ENCODE measurements at places on chromosomes 1 and 21.
A peak's percentile ranks its signal among the peaks of the same experiment; 100 is the strongest.

GRCh38 chr1:15246960-15247614 lies at the start of gene FHAD1:
Gene FHAD1 (plus strand): TSS chr1:15247223. CDS start chr1:15251785, 4,562 bp downstream.
- DNase-seq = no peak

- no peak for DNase-seq
Measured at GRCh38 chr1:158311066-158311465, 20.3 kb downstream of the CD1B start.

- DNase-seq = peak; percentile 48
Measured at GRCh38 chr1:87684713-87685205, 356.1 kb downstream of the LMO4 start.

DNA sequence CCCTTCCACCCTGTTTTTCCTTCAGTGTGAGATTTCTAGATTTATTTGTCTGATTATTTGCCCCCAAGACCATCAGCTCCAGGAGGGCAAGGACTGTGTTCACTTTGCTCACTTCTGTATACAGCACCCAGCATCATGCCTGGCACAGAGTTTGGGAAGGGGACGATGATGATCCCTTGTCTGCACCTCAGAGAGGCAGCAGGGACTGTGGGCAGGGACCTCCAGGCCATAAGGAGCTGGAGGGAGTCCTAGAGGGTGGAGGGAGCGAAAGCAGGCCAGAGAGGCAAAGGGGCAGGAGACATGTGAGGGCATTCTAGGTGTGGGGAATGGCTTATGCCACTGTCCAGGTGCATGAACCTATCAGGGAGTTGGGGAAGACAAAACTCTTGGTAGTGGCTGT lies 32.8 kb downstream of the H3-3A start:
- DNase-seq = no peak

DNA sequence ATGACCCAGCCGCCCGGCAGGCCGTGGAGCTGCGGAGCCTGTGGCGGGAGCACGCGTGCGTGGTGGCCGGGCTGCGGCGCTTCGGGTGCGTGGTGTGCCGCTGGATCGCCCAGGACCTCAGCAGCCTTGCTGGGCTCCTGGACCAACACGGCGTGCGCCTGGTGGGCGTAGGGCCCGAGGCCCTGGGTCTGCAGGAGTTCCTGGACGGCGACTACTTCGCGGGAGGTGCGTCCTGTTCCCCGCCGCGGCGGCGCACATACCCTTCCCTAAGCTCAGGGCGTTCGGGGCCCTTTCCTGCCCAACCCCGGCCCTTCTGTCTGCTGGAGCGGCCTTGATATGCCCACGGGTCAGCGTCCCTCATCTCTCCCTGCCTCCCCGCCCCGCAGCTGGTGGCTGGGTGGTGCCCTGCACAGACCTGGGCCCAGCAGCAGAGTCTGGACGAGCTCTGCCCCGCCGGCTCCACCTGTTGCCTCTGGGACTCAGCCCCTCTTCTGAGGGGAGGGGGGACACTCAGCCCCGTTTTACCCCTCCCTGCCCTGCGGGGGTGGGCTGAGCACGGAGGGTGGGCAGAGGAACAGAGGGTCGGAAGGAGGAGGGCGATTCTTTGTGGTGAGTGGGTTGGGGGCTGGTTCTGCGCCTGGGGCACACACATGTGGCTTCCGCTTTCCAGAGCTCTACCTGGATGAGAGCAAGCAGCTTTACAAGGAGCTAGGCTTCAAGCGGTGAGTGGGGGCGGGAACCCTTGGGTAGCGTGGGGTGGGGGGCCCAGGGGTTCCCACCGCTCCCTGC lies 688 bp downstream of the PRXL2B start:
- peak; percentile 50 for DNase-seq

DNA sequence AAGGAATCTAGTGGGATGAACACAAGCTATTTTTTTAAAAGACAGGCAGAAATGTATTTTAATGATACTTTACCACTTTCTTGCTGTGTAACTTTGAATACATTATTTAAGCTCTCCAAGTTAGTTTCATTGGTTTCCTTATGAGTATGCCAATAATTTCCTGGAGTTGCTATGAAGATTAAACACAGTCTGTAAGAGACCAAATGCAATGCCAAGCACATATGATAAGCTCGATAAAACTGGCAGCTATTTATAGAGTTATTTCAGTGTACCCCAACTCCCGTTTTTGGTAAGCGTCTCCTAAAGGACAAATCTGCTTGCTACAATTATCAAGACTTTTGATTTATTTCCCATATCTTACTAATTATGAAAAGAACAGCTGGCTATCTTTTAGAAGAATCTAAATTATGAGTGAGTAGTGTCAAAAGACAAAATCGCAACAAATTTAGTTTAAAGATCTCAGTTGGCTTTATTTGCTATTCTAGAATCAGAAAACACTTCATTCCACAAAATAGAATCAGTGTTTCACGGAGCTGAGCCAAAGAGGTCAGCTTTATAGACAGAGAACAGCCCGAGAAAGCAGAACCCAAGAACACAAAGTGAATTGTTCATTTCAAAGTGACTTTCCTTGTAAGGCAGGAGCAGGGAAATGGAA lies 7.2 kb upstream of the MAP10 start:
- no peak for DNase-seq

GRCh38 chr1:111987502-111987901 lies 2.0 kb downstream of the KCND3 start:
- no peak for DNase-seq

DNA sequence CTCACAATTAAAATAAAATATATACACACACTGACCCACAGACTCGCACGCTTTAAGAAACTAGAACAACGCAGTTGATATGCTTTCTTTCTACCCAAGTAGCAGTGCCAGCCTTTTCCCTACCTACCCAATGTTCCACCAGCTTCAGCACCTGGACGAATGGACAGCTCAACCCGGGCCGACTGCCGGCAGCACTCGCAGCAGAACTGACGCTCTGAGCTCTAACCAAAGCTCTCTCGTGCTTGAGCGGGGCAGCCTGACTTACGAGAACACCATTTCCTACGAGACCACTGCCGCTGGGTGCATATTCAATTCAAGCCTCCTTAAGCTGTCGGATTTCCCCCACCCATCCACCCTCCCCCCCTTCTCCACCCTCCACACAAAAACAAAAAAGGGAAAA lies 127.4 kb upstream of the DPYD start:
- DNase-seq = peak; percentile 65

Measured in SJCRH30 (cell line).